ENCODE measurements at places on chromosomes 16 and 17. TPM values are rescaled to one million over a fixed set of nuclear protein-coding genes. Genes with fewer than 3 reads are reported as not detected.

- no peak overlapping the region for H3K27ac ChIP-seq
- no peaks in the 10 kb centered on the region for H3K27me3 ChIP-seq
- H3K36me3 ChIP-seq, result no peaks in the 10 kb centered on the region
- peaks cover 10% of the 10 kb centered on the region for H3K4me1 ChIP-seq
- no peak for DNase-seq
Measured at GRCh38 chr16:88550246-88550661, 19.9 kb upstream of the ZC3H18 start.

DNA sequence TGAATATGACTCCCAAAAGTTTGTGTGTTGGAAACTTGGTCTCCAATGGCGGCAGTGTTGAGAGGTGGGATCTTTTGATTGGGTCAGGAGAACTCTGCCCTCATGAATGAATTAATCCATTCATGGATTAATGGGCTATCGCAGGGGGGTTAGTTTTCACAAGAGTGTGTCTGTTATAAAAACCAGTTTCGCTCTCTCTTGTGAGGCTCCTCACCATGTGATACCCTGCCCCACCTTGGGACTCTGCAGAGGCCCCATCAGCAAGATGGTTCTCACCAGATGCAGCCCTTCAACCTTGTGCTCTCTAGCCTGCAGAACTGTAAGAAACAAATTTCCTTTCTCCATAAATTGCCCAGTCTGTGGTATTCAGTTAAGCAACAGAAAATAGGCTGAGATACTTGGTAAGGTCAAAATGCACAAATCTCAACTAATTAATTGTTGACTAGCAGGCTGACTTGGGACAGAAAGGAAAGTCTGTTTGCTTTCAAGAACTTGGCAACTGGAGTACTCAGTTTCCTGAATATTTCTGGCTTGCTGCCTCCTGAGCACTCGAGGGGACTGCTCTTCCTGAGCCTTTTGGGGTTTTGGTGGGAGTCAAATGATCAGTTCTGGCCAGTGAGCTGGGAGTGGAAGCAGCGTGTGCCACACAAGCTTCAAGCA, 13.8 kb upstream of the CCL17 start:
- no peak overlapping the region for H3K27ac ChIP-seq
- no peaks in the 10 kb centered on the region for H3K36me3 ChIP-seq
- H3K4me3 ChIP-seq, result no peak overlapping the region
- no peak for DNase-seq

The MMP28 gene
- total RNA-seq, result 14.5 TPM

- peak overlapping the region; percentile 32 for H3K27ac ChIP-seq
- peaks cover 7% of the 10 kb centered on the region for H3K4me1 ChIP-seq
- no peaks in the 10 kb centered on the region for H3K27me3 ChIP-seq
Measured at GRCh38 chr17:1890758-1891450, 61.1 kb downstream of the RPA1 start.

The NPIPA1 gene
- total RNA-seq, result 100 TPM

DNA sequence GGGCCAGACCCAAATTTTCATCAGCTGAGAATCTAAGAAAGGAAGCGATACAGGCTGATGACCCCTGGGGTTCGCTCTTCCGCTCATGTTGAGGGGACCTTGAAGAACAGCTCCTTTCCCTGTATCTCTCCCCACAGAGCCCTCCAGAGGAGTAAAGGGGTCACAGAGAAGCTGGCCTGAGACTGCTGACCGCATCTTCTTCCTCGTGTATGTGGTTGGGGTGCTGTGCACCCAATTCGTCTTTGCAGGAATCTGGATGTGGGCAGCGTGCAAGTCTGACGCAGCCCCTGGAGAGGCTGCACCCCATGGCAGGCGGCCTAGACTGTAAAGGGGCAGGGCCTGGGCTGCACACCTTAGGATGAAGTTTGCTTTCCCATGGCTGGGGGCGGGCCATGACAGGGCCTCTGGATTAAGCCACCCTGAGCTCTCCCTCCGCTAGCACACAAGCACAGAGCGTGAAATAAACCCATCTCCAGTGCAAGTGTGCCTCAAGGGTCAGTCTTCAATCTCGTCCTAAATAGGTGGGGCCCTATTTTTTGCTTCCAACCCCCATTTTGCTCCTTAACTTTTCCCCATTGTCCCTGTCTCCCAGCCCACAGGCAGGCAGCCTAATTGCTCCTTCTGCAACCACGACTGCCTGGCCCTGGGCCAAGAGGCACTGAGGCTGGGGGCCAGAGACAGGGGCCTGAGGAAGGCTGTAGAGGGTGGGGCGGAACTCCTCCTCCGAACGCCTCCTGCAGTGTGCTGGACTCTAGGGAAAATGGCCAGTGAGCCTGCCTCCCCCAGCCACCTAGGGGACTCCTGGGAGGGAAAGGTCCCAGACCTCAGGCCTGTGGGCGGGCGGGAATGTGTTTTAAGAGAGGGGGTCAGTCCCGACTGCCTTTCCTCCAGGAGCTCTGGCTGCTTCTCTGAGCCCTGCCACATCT, 3.6 kb downstream of the ZACN start:
- H3K27ac ChIP-seq, result no peak overlapping the region
- H3K4me1 ChIP-seq, result no peaks in the 10 kb centered on the region
- no peaks in the 10 kb centered on the region for H3K27me3 ChIP-seq
- no peak for DNase-seq

Data from naive thymus-derived CD4-positive, alpha-beta T cell (primary cell).